ENCODE measurements at places on chromosomes 2 and 18.

DNA sequence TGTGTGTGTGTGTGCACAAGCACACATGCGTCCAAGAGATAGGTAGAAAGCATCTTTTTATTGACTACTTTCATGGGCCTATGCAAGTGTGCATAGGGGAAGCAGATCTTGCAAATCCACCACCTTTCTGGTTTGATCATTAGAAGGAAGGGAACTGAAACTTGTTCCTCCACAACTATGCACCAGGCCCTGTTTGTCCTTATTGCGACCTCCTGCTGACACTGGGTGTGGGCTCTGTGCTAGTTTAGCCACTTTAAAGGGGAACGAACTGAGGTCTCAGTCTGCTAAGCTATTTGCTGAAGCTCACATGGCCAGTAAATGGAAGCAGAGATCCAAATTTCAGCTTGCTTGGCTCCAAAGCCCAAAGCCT is 32.1 kb upstream of the INSIG2 start:
- DNase-seq: no peak

GRCh38 chr2:231409776-231410175 is 14.3 kb downstream of the B3GNT7 start:
- no peak for DNase-seq

- DNase-seq: no peak
Measured at GRCh38 chr2:181189951-181190350, 209.5 kb downstream of the UBE2E3 start.

GRCh38 chr2:160868891-160869290 is 291.3 kb upstream of the TANK start:
- DNase-seq: no peak

DNA sequence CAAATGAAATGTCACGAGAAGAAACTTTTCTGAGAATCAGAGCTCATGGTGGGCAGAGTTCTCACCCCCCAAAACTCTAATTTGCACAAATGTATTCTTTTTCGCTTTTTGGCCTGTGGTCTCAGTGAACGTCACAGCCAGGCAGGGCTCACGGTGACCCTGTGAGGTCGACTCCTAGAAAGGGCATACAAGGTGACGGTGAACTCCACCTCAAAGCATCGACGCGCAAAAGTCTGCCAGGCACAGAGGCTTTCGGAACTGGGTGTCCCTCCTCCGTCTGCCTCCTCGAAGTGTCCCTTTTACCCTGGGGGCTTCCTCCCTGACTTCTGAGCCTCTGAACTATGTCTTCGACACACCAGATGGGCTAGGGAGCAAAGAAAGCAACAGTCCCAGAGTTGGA is 139.2 kb upstream of the PXDN start:
- DNase-seq: no peak

- DNase-seq: no peak
Measured at GRCh38 chr2:113123726-113124125, 3.7 kb upstream of the IL1RN start.

- no peak for DNase-seq
Measured at GRCh38 chr2:187477051-187477450, 29.0 kb upstream of the CALCRL start.

DNA sequence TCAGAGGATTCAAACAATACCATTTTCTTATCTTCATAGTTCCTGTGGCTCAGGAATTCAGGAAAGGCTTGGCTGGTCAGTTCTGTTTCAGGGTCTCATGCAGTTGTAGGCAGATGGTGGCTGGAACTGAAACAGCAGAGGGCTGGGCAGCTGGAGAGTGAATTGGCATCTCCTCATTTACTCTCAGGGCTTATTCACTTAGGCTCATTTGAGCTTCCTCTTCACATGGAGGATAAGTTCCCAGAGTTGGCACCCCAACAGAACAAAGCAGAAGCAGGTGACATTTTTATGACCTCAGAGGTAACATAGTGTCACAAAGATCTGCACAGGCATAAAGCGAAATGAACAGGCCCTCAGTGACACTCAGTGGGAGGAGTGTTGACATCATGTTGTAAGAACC is 66.1 kb downstream of the RBBP8 start:
- no peak for DNase-seq

DNA sequence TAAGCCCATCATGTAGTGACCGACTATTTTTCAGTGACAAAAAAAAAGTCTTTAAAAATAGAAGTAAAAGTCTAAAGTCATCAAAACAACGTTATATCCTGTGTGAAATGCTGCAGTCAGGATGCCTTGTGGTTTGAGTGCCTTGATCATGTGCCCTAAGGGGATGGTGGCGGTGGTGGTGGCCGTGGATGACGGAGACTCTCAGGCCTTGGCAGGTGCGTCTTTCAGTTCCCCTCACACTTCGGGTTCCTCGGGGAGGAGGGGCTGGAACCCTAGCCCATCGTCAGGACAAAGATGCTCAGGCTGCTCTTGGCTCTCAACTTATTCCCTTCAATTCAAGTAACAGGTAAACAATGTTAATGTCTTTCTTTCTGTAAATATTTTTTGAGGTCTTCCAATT is at the start of gene CD28:
CD28 (plus strand) TSS at position 237 of the 400 bp plus-strand sequence; CDS start at position 295, 58 bp downstream.
- no peak for DNase-seq

DNA sequence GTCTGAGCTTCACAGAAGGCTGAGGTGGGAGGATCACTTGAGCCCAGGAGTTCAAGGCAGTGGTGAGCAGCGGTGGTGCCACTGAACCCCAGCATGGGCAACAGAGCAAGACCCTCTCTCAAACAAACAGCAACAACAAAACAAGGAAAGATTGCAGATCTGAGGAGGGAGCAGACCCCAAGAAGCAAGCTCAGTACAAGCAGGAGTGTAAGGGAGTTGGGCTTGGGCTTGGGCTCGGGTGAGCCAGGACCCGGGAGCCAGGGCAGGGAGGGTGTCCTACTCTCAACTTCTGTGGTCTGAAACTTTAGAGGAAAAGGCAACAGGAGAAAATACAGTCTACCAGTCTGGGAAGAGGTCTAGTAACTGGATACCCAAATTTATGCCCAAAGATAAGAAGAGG is 92.0 kb upstream of the RAB12 start:
- no peak for DNase-seq

- no peak for DNase-seq
Measured at GRCh38 chr2:240581811-240582210, 4.7 kb upstream of the CAPN10 start.

- no peak for DNase-seq
Measured at GRCh38 chr2:6999211-6999877, 82.1 kb downstream of the RNF144A start.

- no peak for DNase-seq
Measured at GRCh38 chr2:100259106-100259505, 63.2 kb downstream of the LONRF2 start.

GRCh38 chr18:9563331-9563730 is 51.0 kb downstream of the PPP4R1 start:
- no peak for DNase-seq

GRCh38 chr2:2574401-2575180 is 243.5 kb upstream of the MYT1L start:
- no peak for DNase-seq

GRCh38 chr2:65537651-65538385 is 105.4 kb upstream of the SPRED2 start:
- DNase-seq: no peak

DNA sequence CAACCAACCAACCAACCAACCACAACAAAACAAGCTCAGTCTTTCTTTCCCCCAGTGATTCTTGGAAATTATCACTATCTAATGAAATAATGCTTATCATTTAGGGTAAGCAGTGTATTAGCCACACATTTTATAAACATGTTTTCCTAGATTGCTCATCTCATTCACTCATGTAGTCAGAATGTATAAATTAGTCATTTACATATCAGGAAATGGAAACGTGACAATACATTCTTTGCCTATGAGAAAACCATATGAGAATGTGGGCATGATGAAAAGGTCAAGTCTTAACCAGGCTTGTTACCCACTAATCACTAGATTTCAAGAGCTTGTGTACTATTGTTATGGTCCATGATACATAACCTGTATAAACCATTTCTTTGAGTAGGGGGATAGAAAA is 1583.4 kb upstream of the PIK3C3 start:
- no peak for DNase-seq

Data from NCI-H2081 treated with DMSO at 0.1 percent for 48 hours (cell line).